Myometrial cell (primary cell): ENCODE measurements at places on chromosomes 2 and 18. TPM values are rescaled to one million over a fixed set of nuclear protein-coding genes. Genes with fewer than 3 reads are reported as not detected.

Gene ERCC3
- total RNA-seq, result 21.6 and 28.3 TPM in 2 replicates

Gene SLC9A4
- not detected in 2 replicates for total RNA-seq

Gene PCARE
- total RNA-seq, result not detected in 2 replicates

Gene CLEC4F
- total RNA-seq, result not detected in 2 replicates
